ENCODE measurements at places on chromosomes 16 and 17. TPM values are rescaled to one million over a fixed set of nuclear protein-coding genes. Genes with fewer than 3 reads are reported as not detected.

Gene KRTAP9-8
- total RNA-seq: not detected

Gene RFNG
- total RNA-seq: 26.6 TPM

Gene HIC1
- total RNA-seq: 0.64 TPM

Gene CIITA
- total RNA-seq: 0.07 TPM

Gene FBXO39
- total RNA-seq: not detected

All from A549 treated with AZD2906 at 1 μM for 4 hours (cell line).